NK-92 treated with Interleukin-12 subunit alpha and Interleukin-12 subunit beta, amount 100 ng/mL, for 24 hours (cell line): ENCODE measurements at places on chromosomes 1 and 21.

DNA sequence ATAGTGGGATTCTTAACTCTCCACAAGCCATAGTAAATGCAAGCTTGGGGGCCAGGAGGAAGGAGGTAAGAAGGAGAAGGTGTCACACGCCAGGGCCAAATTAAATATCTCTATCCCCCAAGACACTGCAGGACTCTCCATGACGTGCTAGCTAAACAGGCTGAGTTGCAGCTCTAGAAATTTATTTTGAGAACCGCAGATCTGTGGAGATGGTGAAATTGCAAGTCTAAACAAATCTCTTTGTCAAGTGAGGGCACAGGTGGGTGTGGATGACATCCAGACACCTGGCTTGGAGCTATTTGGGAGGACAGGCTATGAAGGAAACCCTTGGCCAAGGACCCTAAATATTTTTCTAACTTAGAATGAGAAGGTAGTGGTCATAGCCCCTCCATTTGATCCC is 39.5 kb upstream of the USP1 start:
- DNase-seq = no peak

DNA sequence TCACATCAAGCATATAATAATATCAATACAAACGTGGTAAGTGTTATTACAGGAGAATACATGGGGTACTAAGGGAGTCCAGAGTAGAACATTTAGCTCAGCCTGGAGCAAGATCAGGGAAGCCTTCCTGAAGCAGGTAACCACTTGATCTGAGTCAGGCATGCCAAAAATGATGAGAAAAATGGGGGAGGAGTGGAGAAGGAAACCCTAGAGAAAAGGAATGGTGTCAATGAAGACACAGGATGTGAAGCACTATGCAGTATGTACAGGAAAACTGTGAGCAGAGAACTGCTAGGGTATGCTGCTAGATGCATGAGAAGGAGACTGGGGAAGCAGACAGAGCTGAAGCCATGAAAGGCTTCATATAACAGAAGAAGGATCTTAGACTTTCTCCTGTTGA is 84.7 kb downstream of the NOTCH2 start:
- DNase-seq = no peak

- DNase-seq = no peak
These were observed 127.8 kb downstream of the GRIK3 start for GRCh38 chr1:36906555-36906954.

GRCh38 chr1:205002705-205003104 is 40.3 kb upstream of the CNTN2 start:
- no peak for DNase-seq
